Neural progenitor cell (in vitro differentiated cells): ENCODE measurements at places on chromosomes 5 and 9. TPM values are rescaled to one million over a fixed set of nuclear protein-coding genes. Genes with fewer than 3 reads are reported as not detected.

FAM78A gene
- 0.32 and 1.5 TPM in 2 replicates for total RNA-seq

CXXC5 gene
- 17.2 and 25.6 TPM in 2 replicates for total RNA-seq

PCDHGA10 gene
- 4.2 and 4.7 TPM in 2 replicates for total RNA-seq

LRRC19 gene
- total RNA-seq: not detected in 2 replicates

GTF2H2C gene
- total RNA-seq: 70.5 and 71.9 TPM in 2 replicates

LTC4S gene
- 0.81 TPM in 1 of 2 replicates, not detected in the other for total RNA-seq

BTNL3 gene
- total RNA-seq: 0.34 TPM in 1 of 2 replicates, not detected in the other

- H3K4me3 ChIP-seq: no peak overlapping the region
- no peak overlapping the region for H3K27ac ChIP-seq
- H3K27me3 ChIP-seq: no peaks in the 10 kb centered on the region
- no peak for DNase-seq
- peaks cover 8% of the 10 kb centered on the region for H3K4me1 ChIP-seq
Measured at GRCh38 chr5:38768412-38769211, 77.2 kb upstream of the OSMR start.

- no peaks in the 10 kb centered on the region for H3K4me1 ChIP-seq
- no peak overlapping the region for H3K4me3 ChIP-seq
- H3K27ac ChIP-seq: no peak overlapping the region
- DNase-seq: no peak
- no peaks in the 10 kb centered on the region for H3K36me3 ChIP-seq
- no peaks in the 10 kb centered on the region for H3K27me3 ChIP-seq
Measured at GRCh38 chr9:88835038-88835466, 156.2 kb upstream of the S1PR3 start.

DNA sequence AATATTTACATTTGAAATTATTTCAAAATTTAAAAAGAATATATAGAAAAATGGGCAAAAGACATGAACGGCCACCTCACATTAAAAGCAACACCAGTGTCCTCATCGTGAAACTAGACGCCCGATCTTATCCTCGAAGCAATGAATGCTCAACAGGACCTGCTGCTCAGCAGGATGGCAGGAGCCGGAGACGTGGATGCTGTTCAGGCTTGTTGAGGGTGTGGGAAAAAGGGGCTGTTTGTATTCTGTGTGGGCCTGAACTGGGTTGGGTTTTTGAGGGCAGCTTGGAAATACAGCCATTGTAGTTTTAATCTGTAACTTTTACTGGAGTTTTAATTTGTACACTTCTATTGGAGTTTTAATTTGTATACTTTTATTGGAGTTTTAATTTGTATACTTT, 20.3 kb downstream of the EXOC3 start:
- H3K4me3 ChIP-seq: no peak overlapping the region
- H3K27me3 ChIP-seq: no peaks in the 10 kb centered on the region
- no peak for DNase-seq
- H3K27ac ChIP-seq: no peak overlapping the region
- H3K36me3 ChIP-seq: no peaks in the 10 kb centered on the region

- no peak for DNase-seq
- no peaks in the 10 kb centered on the region for H3K27me3 ChIP-seq
- H3K4me1 ChIP-seq: peaks cover 9% of the 10 kb centered on the region
- no peak overlapping the region for H3K27ac ChIP-seq
- no peaks in the 10 kb centered on the region for H3K36me3 ChIP-seq
- H3K4me3 ChIP-seq: no peak overlapping the region
Measured at GRCh38 chr9:81132318-81132717, 557.0 kb downstream of the TLE1 start.

GRCh38 chr9:110997847-110998246, 40.4 kb downstream of the LPAR1 start:
- no peak for DNase-seq
- peaks cover 23% of the 10 kb centered on the region for H3K4me1 ChIP-seq
- no peaks in the 10 kb centered on the region for H3K36me3 ChIP-seq

DNA sequence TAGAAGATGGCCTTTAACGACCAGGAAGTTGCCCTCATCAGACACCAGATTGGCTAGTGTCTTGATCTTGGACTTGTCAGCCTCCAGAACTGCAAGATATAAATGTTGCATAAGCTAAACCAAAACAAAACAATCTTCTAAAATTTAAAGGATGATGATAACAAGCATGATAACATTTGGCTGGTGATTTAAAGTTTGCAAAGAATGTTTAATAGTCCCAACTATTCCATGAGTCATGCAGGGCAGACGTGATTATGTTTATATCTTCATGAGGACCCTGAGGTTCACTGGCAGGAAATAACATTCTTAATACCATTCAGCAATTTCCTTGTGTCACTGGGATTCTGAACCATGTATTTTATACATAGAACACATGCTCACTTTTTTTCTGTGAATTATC, 319.8 kb downstream of the HCN1 start:
- H3K4me3 ChIP-seq: no peak overlapping the region
- DNase-seq: no peak
- H3K27ac ChIP-seq: no peak overlapping the region
- no peaks in the 10 kb centered on the region for H3K27me3 ChIP-seq
- no peaks in the 10 kb centered on the region for H3K4me1 ChIP-seq

DNA sequence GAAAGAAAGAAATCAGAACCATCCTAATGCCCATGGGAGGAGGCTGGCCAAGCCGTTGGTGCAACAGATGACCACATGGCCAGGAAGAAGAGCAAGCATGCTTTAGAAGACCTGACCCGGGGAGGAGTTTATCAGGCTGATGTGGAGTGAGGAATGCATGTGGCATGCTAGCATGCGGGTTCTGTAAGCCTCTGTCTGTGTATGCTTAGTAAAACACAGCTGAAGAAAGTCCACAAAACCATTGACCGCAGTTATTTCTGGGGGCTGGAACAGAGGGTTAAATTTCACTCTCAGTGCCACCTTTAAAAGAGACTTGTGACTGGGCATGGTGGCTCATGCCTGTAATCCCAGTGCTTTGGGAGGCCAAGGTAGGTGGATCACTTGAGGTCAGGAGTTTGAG, 19.1 kb downstream of the GFI1B start:
- H3K36me3 ChIP-seq: no peaks in the 10 kb centered on the region
- peaks cover 20% of the 10 kb centered on the region for H3K27me3 ChIP-seq
- DNase-seq: no peak

DNA sequence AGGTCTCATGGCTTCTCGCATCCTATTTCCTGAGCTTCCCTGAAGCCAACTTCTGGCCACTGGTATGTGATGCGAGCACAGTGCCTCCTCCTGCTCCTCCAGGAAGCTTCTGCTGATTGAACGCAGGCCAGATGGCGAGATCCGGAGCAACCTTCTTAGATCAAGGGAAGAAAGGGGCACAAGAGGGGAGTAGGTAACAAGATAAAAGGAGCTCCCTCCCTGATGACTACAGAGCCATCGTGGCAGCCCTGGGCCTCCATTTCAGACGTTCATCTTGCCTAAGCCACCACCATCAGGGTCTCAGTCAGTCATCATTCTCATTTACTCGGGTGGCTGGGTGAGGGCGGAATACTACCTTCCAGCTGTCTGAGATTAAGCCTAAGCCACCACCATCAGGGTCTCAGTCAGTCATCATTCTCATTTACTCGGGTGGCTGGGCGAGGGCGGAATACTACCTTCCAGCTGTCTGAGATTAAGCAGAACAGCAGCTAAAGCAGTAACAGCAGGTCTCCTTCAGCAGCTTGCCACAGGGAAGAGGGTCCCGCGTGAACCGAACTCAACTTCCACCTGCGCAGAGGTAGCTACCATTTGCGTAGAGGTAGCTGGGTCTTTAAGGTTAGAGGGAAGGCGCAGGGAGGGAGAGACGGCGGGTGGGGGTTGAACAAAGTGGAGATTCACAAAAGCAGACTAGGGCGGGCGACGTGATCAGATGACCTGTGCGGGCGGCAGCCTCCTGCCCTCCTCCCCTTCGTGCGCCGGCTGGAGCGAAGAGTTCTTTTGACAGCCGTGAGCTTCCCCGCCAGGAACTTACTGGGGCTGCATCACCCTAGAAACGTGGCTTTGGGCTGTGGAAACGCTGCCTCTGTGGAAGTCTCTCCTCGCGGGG, 27.9 kb upstream of the MGAT1 start:
- H3K27ac ChIP-seq: no peak overlapping the region
- H3K36me3 ChIP-seq: no peaks in the 10 kb centered on the region
- no peak for DNase-seq
- peaks cover 16% of the 10 kb centered on the region for H3K27me3 ChIP-seq
- peak overlapping the region; percentile 64 for H3K4me3 ChIP-seq

DNA sequence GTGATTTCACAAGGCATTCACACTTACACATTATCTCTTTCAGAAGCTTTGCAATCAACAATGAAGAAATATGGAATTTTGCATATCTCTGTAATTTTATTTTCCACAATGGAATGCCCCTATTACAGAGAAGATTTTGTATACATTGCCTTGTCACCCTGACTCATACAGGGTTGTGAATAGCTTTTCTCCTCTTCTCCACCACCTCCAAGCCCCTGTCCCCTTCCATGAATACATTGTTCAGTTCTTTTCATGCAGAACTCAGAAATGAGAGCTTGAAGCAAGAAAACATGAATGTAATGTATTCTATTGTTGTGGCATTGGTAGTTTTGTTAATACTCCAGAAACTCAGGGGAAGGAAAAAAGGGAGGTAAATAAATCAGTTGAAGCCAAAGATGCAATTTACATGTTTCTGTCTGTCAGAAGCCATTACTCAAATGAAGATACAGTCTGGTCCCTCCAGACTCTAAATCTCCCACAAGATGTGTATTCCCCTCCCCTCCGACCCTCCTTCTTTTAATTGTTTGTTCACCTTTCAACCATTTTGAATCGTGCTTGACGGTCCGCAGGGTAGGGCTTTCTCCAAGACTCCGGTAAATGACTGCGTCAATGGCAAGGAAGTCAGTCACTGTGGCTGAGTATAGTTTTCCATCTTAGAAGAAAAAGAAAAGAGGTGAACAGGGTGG, 86.1 kb downstream of the SEMA6A start:
- H3K4me1 ChIP-seq: no peaks in the 10 kb centered on the region
- H3K4me3 ChIP-seq: no peak overlapping the region
- H3K27me3 ChIP-seq: no peaks in the 10 kb centered on the region
- no peak overlapping the region for H3K27ac ChIP-seq

DNA sequence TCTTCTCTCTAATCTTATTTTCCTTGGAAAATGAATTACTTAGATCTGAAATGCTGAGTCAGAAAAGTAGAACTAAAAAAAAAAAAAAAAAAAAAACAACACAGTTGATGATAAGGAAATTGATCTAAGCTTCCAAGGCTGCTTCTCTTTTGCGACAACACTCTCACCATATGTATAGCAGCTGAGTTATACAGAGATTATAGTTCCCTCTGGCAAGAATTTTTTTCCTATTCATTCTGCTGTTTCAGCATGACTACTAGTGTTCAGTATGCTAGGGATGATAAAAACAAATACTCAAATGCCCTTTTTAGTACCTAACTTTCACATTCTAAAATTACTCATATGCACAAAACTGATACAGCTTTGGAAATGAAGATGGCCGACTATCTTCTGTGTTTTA, 267.3 kb downstream of the MLLT3 start:
- no peak overlapping the region for H3K27ac ChIP-seq
- H3K4me1 ChIP-seq: peaks cover 14% of the 10 kb centered on the region
- DNase-seq: no peak
- no peaks in the 10 kb centered on the region for H3K27me3 ChIP-seq

- no peak overlapping the region for H3K27ac ChIP-seq
- H3K4me1 ChIP-seq: no peaks in the 10 kb centered on the region
- no peak overlapping the region for H3K4me3 ChIP-seq
- H3K27me3 ChIP-seq: no peaks in the 10 kb centered on the region
Measured at GRCh38 chr5:96125231-96125891, 163.7 kb upstream of the ELL2 start.

GRCh38 chr5:80122579-80122978, 87.4 kb downstream of the THBS4 start:
- H3K36me3 ChIP-seq: no peaks in the 10 kb centered on the region
- DNase-seq: no peak
- H3K4me1 ChIP-seq: no peaks in the 10 kb centered on the region
- H3K4me3 ChIP-seq: no peak overlapping the region

- no peak overlapping the region for H3K27ac ChIP-seq
- peak; percentile 64 for DNase-seq
- no peaks in the 10 kb centered on the region for H3K27me3 ChIP-seq
- H3K4me1 ChIP-seq: peaks cover 23% of the 10 kb centered on the region
Measured at GRCh38 chr5:78537821-78538220, 110.8 kb downstream of the LHFPL2 start.

DNA sequence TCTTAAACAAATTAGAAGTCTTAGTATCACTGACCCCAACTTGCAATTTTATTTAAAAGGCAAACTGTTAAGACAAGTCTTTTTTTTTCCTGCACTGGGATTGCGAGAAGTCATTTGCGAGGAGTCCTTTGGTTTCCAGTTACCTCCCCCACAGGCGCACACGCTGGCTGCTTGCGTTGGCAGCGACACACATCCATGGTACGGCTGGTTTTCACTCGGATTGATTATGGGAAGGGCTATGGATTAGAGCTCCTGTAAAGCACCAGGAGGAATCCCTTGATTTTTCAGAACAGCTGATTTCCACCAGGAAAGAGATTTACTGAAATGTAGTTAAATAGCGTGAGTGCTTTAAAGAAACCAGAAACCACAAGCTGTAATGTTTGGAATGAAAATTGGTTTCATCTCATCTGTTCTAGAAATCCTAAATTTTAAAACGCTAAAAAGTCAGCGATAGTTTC, 737 bp downstream of the SLC1A3 start:
- H3K4me3 ChIP-seq: peak overlapping the region; percentile 60
- no peaks in the 10 kb centered on the region for H3K27me3 ChIP-seq
- peaks cover 34% of the 10 kb centered on the region for H3K4me1 ChIP-seq
- H3K27ac ChIP-seq: no peak overlapping the region

GRCh38 chr9:70083429-70083828, 39.8 kb downstream of the MAMDC2 start:
- H3K27me3 ChIP-seq: no peaks in the 10 kb centered on the region
- no peak overlapping the region for H3K27ac ChIP-seq
- H3K4me1 ChIP-seq: peaks cover 16% of the 10 kb centered on the region
- no peaks in the 10 kb centered on the region for H3K36me3 ChIP-seq
- H3K4me3 ChIP-seq: no peak overlapping the region

- no peaks in the 10 kb centered on the region for H3K27me3 ChIP-seq
- H3K36me3 ChIP-seq: peaks cover 4% of the 10 kb centered on the region
- H3K4me1 ChIP-seq: no peaks in the 10 kb centered on the region
- H3K27ac ChIP-seq: no peak overlapping the region
- no peak overlapping the region for H3K4me3 ChIP-seq
- no peak for DNase-seq
Measured at GRCh38 chr5:138918686-138919085, 43.6 kb upstream of the LRRTM2 start.
